Heart left ventricle (tissue), 16 donors: ENCODE measurements at places on chromosomes 6 and 20.

- DNase-seq: no peak
These were observed 38.0 kb downstream of the PHIP start for GRCh38 chr6:79040083-79040482.

- DNase-seq: no peak
These were observed 23.9 kb downstream of the RAET1L start for GRCh38 chr6:150001295-150002008.

GRCh38 chr6:84657486-84657885 lies 106.9 kb downstream of the TBX18 start:
- no peak for DNase-seq

DNA sequence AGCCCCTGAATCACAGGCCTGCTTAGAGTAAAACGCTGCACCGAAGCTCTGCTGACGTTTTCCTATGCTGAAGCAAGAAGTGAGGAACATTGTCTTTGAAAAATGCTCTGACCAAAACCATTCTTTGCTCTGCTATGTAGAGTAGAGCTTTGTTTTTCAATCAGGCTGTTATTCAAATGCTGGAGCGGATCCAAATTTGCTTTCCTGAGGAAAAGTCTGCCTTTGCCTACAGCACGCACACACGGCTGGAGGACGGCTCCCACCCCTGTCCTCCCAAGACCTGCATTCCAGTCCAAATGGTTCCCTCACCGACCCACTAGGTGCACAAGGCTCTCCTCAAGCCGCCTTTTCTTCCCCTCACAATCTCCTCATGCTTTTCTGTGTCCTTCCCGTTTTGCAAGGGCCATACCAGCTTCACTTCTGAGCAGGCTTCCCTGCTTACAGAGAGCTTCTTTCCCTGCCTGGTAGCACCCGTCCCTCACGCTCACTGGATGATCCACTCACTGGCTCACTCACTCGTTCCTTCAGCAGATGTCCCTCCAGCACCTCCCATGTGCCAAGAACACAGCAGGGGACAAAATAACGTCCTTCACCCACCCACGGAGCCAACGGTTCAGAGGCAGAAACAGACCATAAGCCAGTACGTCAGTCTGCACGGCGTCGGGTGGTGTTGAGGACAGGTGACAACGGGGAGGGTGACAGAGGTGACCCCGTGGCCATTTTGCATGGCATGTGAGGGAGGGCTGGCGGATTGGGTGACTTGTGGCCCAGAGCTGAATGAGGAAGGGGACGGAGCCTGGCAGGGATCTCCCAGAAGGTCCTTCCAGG lies 137.9 kb upstream of the NEDD9 start:
- peak; percentile 43 for DNase-seq

- no peak for DNase-seq
These were observed 13.3 kb downstream of the GABBR1 start for GRCh38 chr6:29619578-29620160.
